ENCODE measurements at places on chromosomes 7 and 10.

DNA sequence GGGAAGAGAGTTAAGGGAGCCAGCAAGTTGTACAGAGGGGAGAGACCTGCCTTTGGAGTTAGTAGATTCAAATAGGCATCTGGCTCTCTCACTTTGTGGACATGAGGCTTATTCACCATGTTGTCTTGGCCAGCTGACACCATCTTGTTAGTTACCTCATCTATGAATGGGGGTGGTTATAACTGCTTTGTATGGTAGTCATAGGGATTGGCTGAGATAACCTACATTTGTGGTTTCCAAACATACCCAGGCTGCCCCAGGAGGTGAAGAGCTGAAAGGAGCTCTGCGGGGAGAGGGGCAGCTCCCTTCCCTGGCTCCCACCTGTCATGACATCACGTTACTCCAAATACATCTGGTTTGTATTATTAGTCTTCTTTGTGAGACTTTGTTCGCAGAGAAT, 393.3 kb upstream of the AUTS2 start:
- no peak for DNase-seq

- DNase-seq = no peak
Measured at GRCh38 chr7:69599286-69599954, 1.1 kb downstream of the AUTS2 start.

DNA sequence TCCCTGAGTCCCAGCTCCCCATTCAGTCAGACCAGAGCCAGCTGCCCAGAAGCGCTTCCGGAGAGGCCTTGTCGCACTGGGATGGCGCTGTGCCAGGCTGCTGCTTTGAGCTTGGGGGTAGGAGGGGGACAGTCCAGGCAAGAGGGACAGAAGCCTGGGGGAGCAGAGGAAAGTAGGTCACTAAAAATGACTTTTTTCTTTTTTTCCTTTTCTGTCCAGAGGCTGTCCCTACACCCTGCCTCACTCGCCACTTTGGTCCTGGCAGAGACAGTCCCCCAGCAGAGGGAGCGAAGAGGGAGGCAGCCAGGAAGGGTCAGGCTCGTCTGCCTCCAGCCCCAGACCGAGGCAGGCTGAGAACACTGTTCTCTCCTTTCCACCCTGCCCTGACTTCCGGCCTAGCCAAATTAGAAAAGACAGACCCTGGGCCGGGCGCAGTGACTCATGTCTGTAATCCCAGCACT, 15.8 kb upstream of the TRIM8 start:
- no peak for DNase-seq

- no peak for DNase-seq
Measured at GRCh38 chr10:116819999-116820677, 29.2 kb upstream of the ENO4 start.

- no peak for DNase-seq
Measured at GRCh38 chr7:36945612-36946400, 221.5 kb upstream of the AOAH start.

DNA sequence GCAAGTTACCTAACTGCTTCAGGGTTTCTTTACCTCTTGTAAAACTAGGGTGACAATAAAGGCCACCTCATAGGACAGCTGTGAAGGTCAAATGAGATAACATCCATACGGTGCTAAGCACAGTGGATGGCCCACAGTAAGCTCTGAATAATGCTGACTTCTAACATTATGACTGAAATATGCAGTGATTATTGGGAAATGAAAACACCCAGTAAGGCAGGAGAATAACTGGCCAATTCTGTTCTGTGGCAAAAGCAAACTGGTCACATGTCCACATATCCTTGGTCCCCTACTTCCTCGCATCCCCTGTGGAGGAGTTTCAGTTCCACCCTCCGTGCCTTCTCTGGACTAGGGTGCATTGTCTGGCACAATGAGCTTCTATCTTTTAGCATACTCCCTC, 1.4 kb downstream of the CUBN start:
- no peak for DNase-seq

GRCh38 chr7:47300472-47301104, 281.3 kb downstream of the TNS3 start:
- DNase-seq = no peak

GRCh38 chr7:1397491-1398327, 61.6 kb downstream of the MICALL2 start:
- DNase-seq = no peak

- DNase-seq = no peak
Measured at GRCh38 chr7:7686811-7687508, 31.4 kb downstream of the RPA3 start.

DNA sequence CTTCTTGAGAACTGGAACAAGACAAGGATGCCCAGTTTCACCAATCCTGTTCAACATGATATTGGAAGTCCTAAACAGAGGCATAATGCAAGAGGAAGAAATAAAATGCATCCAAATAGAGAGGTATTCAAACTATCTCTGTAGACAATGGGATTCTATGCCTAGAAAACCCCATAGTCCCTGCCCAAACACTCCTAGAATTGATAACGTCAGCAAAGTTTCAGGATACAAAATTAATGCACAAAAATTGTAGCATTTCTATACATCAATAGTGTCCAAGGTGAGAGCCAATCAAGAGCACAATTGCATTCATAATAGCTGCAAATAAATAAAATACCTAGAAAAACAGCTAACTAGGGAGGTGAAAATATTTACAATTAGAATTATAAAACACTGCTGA, 72.5 kb downstream of the PCDH15 start:
- DNase-seq = no peak

GRCh38 chr10:54985732-54986131, 184.7 kb upstream of the PCDH15 start:
- no peak for DNase-seq

- DNase-seq = peak; percentile 62
Measured at GRCh38 chr7:155490697-155491628, 33.0 kb downstream of the EN2 start.
